ENCODE measurements at places on chromosomes 3 and 15.

DNA sequence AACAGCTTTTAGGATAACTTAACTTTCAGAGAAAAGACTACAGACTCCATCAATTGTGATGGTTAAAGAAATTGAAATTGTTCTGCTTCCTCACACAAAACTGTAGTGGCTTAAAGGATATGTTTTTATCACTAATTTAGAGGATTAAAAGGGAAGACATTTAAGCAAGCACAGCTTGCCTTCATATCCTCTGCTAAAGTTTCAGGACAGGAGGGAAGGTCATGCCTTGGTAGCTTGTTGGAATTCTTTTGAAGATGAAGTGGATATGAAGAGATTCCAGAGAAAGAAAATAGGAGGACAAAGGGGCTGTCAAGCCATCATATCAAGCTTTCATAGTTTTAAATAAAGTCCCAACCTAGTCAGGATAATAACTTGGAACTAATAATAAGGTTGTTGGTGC, 33.1 kb downstream of the CCDC80 start:
- DNase-seq: no peak

DNA sequence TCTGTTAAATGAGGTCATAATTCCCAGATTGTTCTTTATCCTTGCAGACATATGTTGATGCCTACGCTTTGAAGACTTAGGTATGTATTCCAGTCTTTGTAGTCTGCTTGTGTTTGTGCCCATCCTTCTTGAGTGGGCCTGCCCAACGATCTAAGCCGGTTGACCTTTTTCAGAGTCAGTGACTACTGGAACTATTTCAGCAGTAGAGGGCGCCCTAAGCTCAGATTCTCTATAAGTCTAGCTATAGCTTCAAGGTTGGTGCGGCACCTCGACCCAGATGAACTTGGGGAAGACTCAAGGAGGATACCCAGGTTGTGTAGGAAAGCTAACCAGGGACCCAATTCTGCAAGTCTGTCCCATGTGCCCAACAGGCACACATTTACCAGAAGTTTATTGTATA, 228.8 kb upstream of the PPP2R3A start:
- DNase-seq: no peak

GRCh38 chr3:115663414-115663813, 40.1 kb downstream of the GAP43 start:
- no peak for DNase-seq

DNA sequence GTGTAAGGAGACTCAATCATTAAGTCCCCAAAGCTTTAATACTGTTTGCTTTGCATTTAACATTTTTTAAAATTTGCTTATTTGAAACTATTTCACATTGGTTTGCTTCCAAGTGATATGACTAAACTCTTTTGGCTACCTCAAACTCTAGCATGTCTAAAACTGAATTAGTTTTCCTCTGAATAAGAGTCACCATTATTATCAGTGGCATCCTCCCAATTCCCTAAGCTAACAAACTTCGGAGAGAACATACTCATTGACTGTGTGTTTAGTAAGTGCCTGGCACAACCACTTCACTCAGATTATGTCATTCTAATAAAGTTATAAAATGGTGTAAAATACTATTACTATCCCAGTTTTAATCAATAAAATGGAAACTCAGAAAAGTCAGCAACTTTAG, 21.9 kb downstream of the ATOSA start:
- no peak for DNase-seq

DNA sequence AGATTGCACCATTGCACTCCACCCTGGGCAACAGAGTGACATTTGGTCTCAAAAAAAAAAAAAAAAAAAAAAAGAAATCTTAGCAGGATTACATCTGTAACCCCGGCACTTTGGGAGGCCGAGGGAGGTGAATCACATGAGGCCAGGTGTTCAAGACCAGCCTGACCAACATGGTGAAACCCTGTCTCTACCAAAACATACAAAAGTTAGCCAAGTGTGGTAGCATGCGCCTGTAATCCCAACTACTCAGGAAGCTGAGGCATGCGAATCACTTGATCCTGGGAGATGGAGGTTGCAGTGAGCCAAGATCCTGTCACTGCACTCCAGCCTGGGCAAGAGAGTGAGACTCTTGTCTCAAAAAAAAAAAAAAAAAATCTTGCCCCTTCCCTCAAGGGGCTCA, 40.4 kb downstream of the LIPC start:
- no peak for DNase-seq

All from stimulated activated naive CD8-positive, alpha-beta T cell treated with anti-CD3 and anti-CD28 coated beads, Interleukin-15, amount 100 ng/mL, for 72 hours (primary cell).